Left ventricle myocardium inferior (tissue), 1 donor: ENCODE measurements at places on chromosomes 2 and 18.

GRCh38 chr2:88754585-88755320 lies 63.3 kb downstream of the RPIA start:
- DNase-seq: no peak

- no peak for DNase-seq
Measured at GRCh38 chr2:102667072-102667471, 47.7 kb downstream of the SLC9A2 start.

DNA sequence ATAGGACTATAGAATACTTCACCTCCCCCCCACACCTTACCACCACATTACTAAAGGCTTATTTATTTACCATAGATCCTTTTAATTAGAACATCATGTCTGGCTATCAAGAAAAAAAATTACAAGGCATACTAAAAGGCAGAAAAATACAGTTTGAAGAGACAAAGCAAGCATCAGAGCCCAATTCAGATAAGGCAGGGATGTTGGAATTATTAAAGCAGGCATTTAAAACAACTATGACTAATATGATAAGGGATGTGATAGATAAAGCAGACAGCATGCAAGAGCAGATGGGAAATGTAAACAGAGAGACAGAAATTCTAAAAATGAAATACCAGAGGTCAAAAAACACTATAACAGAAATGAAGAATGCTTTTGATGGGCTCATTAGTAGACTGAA lies 55.4 kb upstream of the SMIM21 start:
- no peak for DNase-seq

- no peak for DNase-seq
Measured at GRCh38 chr2:241001413-241002274, 3.2 kb downstream of the SNED1 start.

DNA sequence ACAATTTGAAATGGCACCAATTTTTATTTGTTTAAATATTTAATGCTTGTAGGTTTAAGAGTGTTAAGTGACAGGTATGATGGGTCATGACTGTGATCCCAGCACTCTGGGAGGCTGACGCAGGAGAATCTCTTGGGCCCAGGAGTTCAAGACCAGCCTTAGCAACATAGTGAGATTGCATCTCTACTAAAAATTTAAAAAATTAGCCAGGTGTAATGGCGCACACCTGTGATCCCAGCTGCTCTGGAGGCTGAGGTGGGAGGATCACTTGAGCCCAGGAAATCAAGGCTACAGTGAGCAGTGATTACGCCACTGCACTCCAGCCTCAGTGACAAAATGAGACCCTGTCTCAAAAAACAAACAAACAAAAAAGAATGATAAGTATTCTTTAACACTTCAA lies 43.0 kb upstream of the CCDC68 start:
- no peak for DNase-seq

GRCh38 chr2:135821190-135821589 lies 15.8 kb downstream of the LCT start:
- DNase-seq: no peak

- no peak for DNase-seq
Measured at GRCh38 chr2:224781400-224781799, 65.2 kb upstream of the CCDC195 start.

DNA sequence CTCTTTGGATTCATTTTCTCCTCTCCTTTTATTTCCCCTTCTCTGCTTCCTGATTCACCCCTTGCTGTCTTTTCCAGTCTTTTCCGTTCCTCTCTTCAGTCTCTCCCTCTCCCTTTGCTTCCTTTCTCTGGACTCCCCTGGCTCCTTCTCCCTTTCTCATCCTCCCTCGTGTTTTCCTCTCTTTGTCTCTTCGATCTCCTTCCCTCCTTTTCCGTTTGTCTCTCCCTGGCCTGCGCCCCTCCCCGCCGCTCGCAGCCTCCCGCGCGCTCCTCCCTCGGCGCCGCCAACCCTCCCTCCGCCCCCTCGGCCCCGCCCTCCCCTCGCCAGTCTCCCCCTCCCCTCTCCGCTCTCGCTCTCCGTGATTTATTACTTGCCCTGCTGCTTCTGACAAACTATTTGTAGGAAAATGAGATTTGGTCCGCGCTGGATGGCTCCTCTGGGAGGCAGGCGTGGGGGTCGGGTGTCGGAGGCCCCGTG lies 46.0 kb upstream of the PAX8 start:
- peak; percentile 52 for DNase-seq

GRCh38 chr2:26567534-26567933 lies 73.6 kb downstream of the CIB4 start:
- no peak for DNase-seq

DNA sequence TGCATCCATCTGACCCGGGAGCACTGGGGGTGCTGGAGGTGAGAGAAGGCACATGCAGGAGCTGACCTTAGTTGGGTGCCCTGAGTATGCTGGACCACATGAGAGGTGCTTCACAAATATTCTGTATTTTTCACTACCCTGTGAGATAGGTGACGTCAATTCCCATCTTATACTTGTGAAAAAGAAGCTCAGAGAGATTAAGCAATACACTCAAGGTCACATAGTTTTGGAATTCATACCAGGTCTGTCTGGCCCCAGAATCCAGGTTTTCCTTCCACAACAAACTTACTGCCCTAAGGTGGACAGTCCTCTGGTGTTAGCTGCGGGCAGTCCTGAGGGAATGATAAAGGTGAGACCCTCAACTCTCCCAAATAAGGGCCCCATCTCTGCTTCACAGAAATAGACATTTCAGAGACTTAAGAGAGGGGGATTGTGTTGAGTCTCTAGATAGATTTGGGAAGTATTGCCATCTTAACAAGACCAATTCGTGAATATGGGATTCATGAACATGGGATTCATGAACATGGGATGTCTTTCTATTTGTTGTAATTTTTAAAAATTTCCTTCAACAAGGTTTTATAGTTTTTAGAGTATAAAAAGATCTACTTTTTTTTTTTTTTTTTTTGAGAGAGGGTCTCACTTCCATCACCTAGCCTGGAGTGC lies 64.0 kb upstream of the SMAD7 start:
- DNase-seq: no peak

- no peak for DNase-seq
Measured at GRCh38 chr2:206962966-206963365, 23.6 kb downstream of the CPO start.

GRCh38 chr2:96261328-96262003 lies 4.3 kb downstream of the TMEM127 start:
- no peak for DNase-seq

DNA sequence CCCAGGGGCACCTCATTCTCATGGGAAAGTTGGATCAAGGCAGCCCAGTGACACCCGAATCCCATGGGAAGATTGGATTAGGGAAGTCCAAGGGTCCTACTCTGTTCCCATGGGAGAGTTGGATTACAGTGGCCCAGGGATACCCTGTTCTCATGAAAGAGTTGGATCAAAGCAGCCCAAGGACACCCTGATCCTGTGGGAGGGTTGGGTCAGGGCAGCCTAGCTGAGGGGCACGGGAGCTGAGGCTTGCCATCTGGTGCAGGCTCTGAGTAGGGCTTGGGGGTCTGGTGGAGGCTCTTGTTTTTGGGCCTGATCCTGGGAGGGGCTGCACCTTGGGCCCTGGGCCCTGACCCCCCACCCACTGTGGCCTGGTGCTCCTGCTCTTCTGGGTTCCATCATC lies 87.1 kb downstream of the ACKR3 start:
- no peak for DNase-seq

DNA sequence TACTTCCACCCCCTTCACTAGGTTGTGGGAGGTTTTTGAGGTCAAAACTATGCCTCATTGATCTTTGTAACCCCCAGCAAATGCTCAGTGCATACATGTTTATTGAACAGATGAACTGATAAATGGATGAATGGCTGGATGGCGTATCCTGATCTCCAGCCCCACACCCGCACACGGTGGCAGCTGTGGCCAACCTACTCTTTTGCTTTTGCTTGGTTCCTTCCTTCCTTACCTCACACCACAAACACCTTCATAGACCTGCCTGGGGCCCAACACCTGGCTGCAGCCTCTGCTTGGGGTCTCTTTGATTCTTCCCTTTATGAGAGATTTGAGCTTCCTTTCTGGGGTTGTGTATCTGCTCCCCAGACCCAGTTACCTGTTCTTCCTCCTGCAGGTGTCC lies 25.9 kb downstream of the SPP2 start:
- no peak for DNase-seq

GRCh38 chr2:205535001-205535400 lies 147.3 kb upstream of the NRP2 start:
- no peak for DNase-seq

DNA sequence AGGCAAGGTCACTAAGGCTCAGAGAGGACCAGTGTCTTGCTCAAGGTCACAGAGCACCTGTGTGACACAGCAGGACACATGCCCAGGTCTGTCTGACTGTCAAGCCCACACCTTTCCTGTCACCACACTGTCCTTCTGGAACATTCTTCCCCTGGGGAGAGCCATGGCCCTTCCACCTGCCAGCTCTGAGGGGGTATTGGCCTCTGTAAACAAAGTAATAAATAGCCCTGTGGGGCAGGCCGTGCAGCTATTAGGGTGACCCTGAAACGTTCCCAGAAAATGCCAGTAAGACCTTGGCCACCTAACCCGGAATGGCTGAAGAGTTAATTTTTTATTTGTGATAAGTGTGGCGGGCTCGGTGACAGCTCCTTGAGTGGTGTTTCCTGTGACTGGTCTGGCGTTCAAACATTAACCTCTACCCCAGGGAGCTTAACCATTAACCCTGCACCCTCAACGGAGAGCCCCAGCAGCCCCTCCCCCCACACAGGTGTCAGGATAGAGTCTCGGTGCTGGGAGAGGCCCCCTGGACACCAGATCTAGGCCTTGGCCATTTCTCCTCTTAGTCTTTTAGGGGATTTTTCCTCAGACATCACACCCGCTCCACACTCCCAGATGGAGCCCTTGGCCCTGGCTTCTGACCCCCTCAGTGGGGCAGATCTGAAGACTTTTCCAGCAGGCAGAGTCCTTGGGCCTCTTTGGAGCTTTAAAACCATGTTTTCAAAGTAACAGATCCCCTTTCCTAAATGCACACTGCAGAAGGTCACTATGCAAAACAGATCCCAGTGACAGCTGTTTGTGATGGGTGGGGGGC lies 36.6 kb downstream of the SCTR start:
- no peak for DNase-seq

DNA sequence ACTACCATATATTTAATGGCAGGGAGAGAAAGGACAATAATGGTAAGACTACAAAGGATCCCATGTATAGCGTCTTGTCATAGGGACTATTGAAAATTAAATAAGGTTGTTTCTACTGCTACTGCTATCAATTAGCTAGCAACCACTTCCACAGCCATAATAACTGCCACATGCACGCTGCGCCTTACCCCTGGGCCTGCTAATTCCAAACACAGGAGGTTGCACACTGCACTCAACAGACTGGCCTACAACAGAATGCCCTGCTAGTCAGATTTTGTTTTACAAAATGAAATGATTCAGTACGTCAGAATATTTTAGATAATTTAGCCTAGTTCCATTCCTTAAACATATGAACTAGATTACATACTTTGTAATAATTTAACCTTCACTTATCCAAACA lies 121.0 kb upstream of the SMAD7 start:
- DNase-seq: no peak

DNA sequence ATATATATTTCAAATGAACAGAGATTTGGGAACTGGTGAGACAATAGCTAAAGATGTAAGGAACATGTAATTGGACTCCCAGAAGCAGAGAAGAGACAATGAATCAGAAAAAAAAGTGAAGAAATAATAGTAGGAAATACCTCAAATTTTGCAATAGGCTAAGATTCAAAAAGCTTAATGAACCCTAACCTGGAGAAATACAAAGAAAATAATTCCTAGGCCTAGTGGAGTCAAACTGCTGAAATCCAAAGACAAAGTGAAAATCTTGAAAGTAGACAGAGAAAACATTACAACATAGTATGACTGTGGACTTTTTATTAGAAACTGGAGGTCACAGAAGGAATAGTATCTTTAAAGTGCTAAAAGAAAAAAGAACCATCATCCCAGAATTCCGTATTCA lies 76.7 kb downstream of the LAMA3 start:
- DNase-seq: no peak

GRCh38 chr2:49687918-49688317 lies 533.6 kb upstream of the FSHR start:
- DNase-seq: no peak

DNA sequence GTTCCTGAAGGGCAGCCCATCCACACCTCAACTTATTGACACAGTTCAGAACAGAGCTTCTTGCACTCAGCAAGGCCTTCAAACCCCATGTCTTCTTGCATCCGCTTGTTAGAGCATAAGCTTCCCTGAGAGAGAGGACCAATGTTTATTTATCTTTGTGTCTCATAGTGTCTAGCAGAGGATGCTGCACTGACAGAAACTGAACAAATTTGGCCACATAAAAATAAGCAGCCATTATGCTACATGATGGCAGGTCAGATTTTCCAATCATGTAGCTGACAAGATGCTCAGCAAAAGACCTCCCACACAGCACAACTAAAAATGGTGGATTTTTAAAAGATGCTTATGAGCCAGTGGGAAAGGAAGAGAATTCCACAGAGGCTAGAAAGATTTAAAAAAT lies 38.1 kb upstream of the SIGLEC15 start:
- no peak for DNase-seq

GRCh38 chr2:207203056-207203455 lies 37.3 kb upstream of the KLF7 start:
- no peak for DNase-seq

GRCh38 chr18:57974585-57975265 lies 69.3 kb upstream of the NEDD4L start:
- no peak for DNase-seq

GRCh38 chr2:219733106-219733505 lies 105.7 kb downstream of the SLC4A3 start:
- DNase-seq: no peak

DNA sequence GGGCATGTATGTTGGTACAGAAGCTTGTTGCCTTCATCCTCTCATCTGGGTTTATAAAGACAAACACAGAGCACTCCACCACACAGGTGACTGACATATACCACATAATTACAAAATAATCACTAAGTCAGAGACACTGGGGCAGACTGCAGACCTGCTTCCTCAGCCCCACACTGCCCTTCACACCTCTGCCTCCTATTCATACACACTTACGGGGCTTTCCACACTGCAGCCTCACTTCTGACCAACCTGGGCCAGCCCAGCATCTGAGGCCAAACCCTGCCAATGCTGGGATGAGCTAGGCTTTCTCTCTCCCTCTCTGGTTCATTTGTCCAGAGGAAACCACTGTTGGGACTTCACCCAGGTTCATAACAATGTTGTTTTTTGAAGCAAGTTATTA lies 4.5 kb downstream of the EMX1 start:
- DNase-seq: no peak

DNA sequence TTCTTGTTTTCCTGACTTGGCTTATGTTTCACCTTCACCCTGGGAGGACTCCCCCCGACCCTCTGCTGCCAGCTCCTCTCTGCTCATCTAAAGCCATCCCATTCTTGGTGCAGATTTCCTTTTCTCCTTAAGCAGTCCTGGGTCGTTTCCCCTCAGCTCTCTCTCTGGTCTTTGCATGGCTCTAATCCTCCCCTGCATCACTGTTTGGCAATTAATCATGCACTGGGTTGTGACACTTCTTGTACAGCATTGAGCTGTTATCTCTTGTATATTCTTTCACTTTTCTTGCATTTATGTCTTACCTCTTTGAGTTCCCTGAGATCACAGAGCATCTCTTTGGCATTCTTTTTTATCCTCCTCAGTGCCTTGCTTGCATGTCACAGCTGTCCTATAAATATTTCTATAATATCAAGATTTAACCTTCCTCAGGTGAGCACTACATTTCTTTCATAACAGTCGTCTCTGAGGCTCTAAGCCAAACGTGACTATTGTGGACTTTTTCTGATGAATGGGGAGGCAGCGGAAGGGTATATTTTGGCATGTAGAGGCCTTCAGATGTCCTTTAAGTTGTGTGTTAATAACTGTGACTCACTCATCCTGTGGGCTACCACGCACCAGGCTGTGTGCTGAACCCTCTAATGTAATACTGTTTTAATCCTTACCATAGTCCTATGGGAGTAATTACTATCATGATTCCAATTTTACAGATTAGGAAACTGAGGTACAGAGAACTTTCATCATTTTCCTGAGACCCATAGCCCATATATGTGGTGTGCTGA lies 507.5 kb downstream of the SLC4A3 start:
- no peak for DNase-seq
